ENCODE measurements at places on chromosomes 3 and 15.
A peak's percentile ranks its signal among the peaks of the same experiment; 100 is the strongest.

GRCh38 chr3:181782306-181782954 is 70.7 kb downstream of the SOX2 start:
- H3K36me3 ChIP-seq, result no peaks in the 10 kb centered on the region
- H3K4me1 ChIP-seq, result no peaks in the 10 kb centered on the region
- no peak for DNase-seq
- H3K27ac ChIP-seq, result no peak overlapping the region

DNA sequence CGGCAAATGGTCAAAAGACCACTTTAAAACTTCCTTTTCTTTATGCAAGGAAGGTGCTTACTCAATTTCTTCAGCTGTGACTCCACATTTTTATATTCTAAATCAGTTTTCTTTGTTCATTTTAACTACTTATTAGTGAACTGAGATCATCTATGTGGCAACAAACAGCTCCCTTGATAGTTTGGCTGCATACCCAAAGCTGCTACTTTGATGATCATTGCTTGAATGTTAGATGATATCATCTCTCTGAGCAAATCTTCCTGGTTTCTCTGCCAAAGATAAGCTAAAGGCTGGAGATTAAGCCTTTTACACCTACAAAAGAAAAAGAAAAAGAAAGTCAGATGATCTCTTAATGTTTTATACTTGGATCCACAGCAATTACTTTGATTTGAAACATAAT is 95.5 kb downstream of the DPH6 start:
- H3K27ac ChIP-seq, result no peak overlapping the region
- no peaks in the 10 kb centered on the region for H3K4me1 ChIP-seq
- no peaks in the 10 kb centered on the region for H3K36me3 ChIP-seq
- no peaks in the 10 kb centered on the region for H3K27me3 ChIP-seq

DNA sequence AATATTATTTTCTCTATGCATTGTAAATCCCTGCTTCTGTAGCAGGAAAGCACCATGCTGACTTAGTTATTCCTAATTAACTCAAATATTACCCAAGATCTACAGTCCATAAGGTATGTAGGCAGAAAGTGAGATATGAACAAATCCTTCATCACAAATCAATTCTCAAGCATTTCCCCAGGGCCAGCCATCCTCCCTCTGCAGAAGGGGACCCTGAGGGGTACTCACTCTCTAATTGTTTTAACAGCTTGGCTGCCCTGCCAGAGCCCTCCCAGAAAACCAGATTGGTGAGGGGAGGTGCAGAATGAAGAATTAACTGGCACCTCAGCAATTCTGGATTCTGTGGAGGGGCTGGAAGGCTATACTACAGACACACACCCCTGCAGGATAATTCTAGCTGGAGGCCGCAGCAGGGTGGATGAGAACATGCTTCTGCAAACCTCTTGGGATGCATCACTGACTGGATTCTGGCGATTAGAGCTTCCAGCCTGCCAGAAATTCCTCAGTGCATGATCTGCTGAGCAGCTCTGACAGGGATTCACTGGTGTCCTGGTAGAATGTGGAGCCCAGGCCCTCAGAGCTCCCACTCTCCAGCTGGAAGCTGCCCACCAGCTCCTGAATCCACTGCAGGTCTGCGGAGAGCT is 88.6 kb upstream of the HERC1 start:
- H3K36me3 ChIP-seq, result peaks cover 30% of the 10 kb centered on the region
- no peaks in the 10 kb centered on the region for H3K27me3 ChIP-seq
- no peak for DNase-seq
- H3K4me3 ChIP-seq, result no peak overlapping the region
- peaks cover 22% of the 10 kb centered on the region for H3K4me1 ChIP-seq

- no peak overlapping the region for H3K4me3 ChIP-seq
- H3K36me3 ChIP-seq, result no peaks in the 10 kb centered on the region
- DNase-seq, result no peak
- H3K27ac ChIP-seq, result no peak overlapping the region
- H3K27me3 ChIP-seq, result peaks cover 10% of the 10 kb centered on the region
Measured at GRCh38 chr3:44077267-44077666, 164.4 kb upstream of the TOPAZ1 start.

DNA sequence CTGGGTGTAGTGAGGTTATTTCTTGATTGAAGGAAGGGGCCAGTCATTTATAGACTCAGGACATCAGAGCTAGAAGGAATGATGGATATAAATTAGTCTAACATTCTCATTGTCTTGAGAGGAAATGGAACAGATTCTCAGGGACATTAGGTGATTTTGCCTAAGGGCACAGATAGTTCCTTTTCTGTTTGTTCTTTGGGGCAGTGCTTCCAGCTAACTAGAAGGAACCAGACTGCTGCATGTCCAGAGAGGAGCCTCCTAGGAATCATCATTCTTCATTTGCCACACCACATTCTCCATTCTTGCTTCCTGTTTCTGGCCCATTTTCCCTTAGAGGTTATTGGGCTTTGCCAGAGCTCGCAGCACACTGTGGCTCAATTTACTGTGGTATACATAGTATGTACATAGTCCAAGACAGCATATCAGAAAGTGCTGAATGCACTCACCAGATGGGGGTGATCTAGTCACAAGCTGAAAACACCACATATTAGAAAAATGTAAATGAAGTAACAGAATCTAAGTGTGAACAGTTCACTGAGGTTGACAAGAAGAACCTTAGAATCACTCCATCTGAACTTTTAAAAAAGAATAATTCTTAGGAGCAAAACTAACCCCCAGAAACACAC is 62.7 kb upstream of the MYZAP start:
- H3K27ac ChIP-seq, result no peak overlapping the region
- H3K36me3 ChIP-seq, result peaks cover 7% of the 10 kb centered on the region
- no peak overlapping the region for H3K4me3 ChIP-seq
- H3K27me3 ChIP-seq, result no peaks in the 10 kb centered on the region
- DNase-seq, result no peak

- peak overlapping the region; percentile 69 for H3K4me3 ChIP-seq
- H3K36me3 ChIP-seq, result no peaks in the 10 kb centered on the region
- DNase-seq, result no peak
- no peaks in the 10 kb centered on the region for H3K27me3 ChIP-seq
- peak overlapping the region; percentile 79 for H3K27ac ChIP-seq
Measured at GRCh38 chr3:190863119-190863465, 598 bp upstream of the GMNC start.

- no peaks in the 10 kb centered on the region for H3K27me3 ChIP-seq
- no peaks in the 10 kb centered on the region for H3K4me1 ChIP-seq
- H3K36me3 ChIP-seq, result no peaks in the 10 kb centered on the region
- no peak for DNase-seq
Measured at GRCh38 chr3:108970561-108970960, 16.9 kb upstream of the GUCA1C start.

GRCh38 chr3:129552287-129553050 is 9.5 kb downstream of the H1-8 start:
- H3K4me1 ChIP-seq, result peaks cover 51% of the 10 kb centered on the region
- DNase-seq, result no peak
- H3K4me3 ChIP-seq, result no peak overlapping the region
- H3K27ac ChIP-seq, result no peak overlapping the region

- H3K4me1 ChIP-seq, result no peaks in the 10 kb centered on the region
- no peaks in the 10 kb centered on the region for H3K27me3 ChIP-seq
- no peak overlapping the region for H3K27ac ChIP-seq
- H3K4me3 ChIP-seq, result no peak overlapping the region
- DNase-seq, result no peak
- H3K36me3 ChIP-seq, result no peaks in the 10 kb centered on the region
Measured at GRCh38 chr3:74332165-74332564, 282.3 kb downstream of the CNTN3 start.

DNA sequence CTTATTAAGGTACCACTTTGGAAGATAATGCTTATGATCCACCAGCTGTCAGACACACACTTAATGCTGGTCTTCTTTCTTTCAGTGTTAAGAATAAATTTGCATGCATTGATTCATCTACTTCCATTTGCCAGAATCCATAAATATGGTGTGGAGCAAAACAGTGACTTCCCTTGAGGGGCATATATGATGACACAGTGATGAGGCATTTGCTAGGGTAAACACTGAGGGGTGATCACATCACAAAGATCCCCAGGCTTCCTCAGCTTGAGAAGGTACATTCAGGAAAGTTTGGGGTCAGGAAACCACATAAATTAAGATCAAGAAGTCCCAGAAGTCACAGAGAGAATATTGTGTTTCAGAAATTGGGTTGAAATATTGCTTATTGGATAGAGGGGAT is 9.9 kb upstream of the ZBED2 start:
- no peak overlapping the region for H3K4me3 ChIP-seq
- H3K4me1 ChIP-seq, result no peaks in the 10 kb centered on the region
- H3K27me3 ChIP-seq, result no peaks in the 10 kb centered on the region
- no peak overlapping the region for H3K27ac ChIP-seq
- no peaks in the 10 kb centered on the region for H3K36me3 ChIP-seq

DNA sequence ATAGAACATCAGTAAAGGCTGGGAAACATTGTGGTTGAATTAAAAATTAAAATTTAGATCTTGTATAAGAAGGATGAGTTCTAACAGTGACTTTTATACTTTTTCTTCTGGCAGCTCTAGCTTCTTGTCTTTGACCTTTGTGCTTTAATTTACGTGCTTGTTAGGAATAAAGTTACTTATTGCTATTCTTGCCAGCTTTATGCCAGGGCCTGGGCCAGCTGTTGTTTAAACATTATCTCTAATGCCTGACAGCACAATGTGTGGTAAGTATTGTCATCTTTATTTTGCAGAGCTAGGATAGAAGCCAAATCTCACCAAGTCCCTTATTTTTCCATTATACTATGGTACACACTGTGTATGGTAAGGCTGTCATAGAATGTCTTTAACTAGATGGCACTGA is 766.7 kb upstream of the GOLIM4 start:
- H3K4me1 ChIP-seq, result no peaks in the 10 kb centered on the region
- H3K27me3 ChIP-seq, result no peaks in the 10 kb centered on the region
- H3K4me3 ChIP-seq, result no peak overlapping the region
- H3K27ac ChIP-seq, result no peak overlapping the region
- DNase-seq, result no peak

DNA sequence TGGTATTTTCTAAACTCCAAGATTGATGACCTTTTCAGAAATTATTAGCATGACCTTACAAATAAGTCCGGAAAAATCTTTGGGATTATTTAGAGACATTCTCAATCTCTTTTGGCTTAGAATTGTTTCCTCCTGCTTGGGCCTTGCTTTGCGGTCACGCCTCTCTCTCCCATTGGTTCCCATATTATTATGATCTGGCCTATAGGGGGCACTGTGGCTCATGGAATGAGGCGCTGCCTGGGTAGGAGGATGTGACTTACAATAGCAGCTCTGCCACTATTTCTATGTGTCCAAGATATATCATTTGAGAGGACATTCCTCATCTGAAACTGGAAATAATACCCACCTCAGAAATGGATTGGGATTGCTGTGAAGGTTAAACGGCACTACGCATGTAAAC is 464.9 kb downstream of the MFSD1 start:
- H3K4me1 ChIP-seq, result no peaks in the 10 kb centered on the region
- H3K36me3 ChIP-seq, result no peaks in the 10 kb centered on the region
- no peak overlapping the region for H3K4me3 ChIP-seq
- no peak overlapping the region for H3K27ac ChIP-seq
- DNase-seq, result no peak

- no peak overlapping the region for H3K27ac ChIP-seq
- no peaks in the 10 kb centered on the region for H3K4me1 ChIP-seq
- no peak for DNase-seq
Measured at GRCh38 chr15:89067751-89068150, 20.5 kb upstream of the ABHD2 start.

- H3K27ac ChIP-seq, result no peak overlapping the region
- H3K27me3 ChIP-seq, result peaks cover 100% of the 10 kb centered on the region
- no peak for DNase-seq
- no peaks in the 10 kb centered on the region for H3K36me3 ChIP-seq
- H3K4me3 ChIP-seq, result no peak overlapping the region
- H3K4me1 ChIP-seq, result peaks cover 9% of the 10 kb centered on the region
Measured at GRCh38 chr15:52797625-52798501, 7.7 kb upstream of the ONECUT1 start.

- no peaks in the 10 kb centered on the region for H3K36me3 ChIP-seq
- DNase-seq, result no peak
Measured at GRCh38 chr3:141444586-141445285, 42.1 kb upstream of the RASA2 start.

GRCh38 chr3:23537101-23537551 is 268.6 kb upstream of the UBE2E1 start:
- H3K4me3 ChIP-seq, result no peak overlapping the region
- H3K36me3 ChIP-seq, result no peaks in the 10 kb centered on the region
- no peak for DNase-seq
- H3K27ac ChIP-seq, result no peak overlapping the region
- H3K27me3 ChIP-seq, result no peaks in the 10 kb centered on the region
- no peaks in the 10 kb centered on the region for H3K4me1 ChIP-seq

- H3K27me3 ChIP-seq, result no peaks in the 10 kb centered on the region
- H3K4me1 ChIP-seq, result peaks cover 27% of the 10 kb centered on the region
- H3K4me3 ChIP-seq, result no peak overlapping the region
- DNase-seq, result no peak
Measured at GRCh38 chr3:46539443-46540005, 26.6 kb downstream of the LRRC2 start.

- no peak overlapping the region for H3K4me3 ChIP-seq
- no peak for DNase-seq
- peaks cover 3% of the 10 kb centered on the region for H3K4me1 ChIP-seq
Measured at GRCh38 chr3:12190832-12191231, 32.1 kb upstream of the TIMP4 start.

DNA sequence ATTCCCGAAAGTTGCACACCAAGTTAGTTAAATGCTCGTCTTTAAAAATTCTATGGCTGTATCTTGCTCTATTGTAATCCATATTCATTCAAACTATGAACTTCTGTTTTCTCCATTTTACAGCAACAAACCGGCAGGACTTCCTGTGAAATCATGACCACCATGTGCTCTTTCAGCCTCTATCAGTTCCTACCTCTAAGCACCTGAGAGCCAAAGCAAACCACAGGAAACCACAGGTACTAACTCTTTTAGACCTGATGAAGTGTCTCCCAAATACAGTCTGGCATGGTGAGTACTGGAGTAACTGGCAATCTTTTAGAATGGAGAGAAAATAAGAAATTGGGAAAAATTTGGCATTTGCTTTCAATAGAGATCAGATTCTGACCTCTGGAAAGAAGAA is 186.5 kb upstream of the SLITRK3 start:
- no peaks in the 10 kb centered on the region for H3K36me3 ChIP-seq
- no peak overlapping the region for H3K27ac ChIP-seq
- H3K4me1 ChIP-seq, result no peaks in the 10 kb centered on the region
- no peak for DNase-seq
- H3K4me3 ChIP-seq, result no peak overlapping the region

DNA sequence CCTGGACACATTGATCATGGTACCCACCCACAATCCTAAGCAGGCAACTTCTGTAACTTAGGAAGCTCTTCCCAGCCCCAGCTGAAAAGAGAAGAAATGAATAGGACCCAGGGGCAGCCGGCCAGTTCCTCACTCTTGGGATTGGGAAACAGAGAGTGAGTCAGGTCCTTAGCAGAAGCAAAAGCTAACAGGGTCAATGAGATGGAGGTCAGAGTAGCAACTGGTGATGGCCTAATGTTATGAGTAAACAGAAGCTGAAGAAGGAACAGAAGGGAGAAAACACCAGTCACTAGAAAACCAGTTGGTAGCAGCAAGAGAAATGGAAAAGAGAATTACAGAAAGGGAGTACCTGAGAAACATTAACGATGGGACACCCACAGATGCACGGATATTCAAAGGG is 20.0 kb downstream of the RIOX2 start:
- H3K36me3 ChIP-seq, result no peaks in the 10 kb centered on the region
- peaks cover under 1% of the 10 kb centered on the region for H3K4me1 ChIP-seq
- no peak for DNase-seq
- H3K27me3 ChIP-seq, result no peaks in the 10 kb centered on the region
- H3K27ac ChIP-seq, result no peak overlapping the region

GRCh38 chr3:123067689-123068600 is 1.1 kb downstream of the PDIA5 start:
- H3K4me1 ChIP-seq, result peaks cover 7% of the 10 kb centered on the region
- H3K36me3 ChIP-seq, result no peaks in the 10 kb centered on the region
- H3K27me3 ChIP-seq, result no peaks in the 10 kb centered on the region
- peak overlapping the region; percentile 79 for H3K27ac ChIP-seq
- DNase-seq, result no peak

All from heart right ventricle (tissue), 16 donors.